ENCODE measurements at places on chromosomes 7 and 10.

DNA sequence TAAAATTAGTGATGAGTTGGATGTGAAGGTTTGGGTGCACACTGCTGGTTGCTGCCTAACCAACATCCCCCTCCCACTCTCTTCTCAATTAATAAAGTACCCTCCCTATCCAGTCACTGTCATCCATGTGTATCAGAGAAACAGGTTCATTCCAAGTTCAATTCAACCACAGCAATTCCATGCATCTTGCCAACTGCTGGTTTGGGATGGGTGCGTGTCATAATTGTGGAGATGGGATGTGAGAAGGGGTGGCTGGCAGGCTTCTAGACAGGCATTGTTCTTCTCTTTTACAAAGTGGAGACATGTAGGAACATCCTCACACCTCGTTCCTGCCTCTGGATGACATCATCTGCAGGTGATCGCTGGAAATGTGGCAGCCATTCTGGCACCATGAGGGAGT is 7.5 kb upstream of the CNPY1 start:
- no peak for DNase-seq

DNA sequence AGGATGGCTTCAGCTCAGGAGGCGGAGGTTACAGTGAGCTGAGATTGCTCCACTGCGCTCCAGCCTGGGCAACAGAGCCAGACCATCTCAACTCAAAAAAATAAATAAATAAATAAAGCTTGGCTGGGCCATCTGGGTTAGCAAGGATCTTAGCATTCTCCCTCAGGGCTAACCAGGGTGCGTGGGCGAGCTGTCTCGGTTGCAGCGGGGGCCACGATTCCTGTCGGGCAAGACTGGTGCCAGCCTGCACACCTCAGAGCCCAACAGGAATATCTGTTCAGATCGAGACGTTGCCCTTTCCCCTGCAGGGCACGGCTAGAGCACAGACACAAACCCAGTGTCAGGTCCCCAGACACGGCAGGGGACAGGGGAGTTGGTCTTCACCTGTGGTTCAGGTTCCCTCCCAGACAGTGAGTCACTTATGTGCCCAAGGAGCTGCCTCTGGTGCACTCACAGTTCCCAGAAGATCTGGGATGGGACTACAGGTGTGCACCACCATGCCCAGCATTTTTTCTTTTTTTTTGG is 75.5 kb upstream of the GTF2I start:
- DNase-seq, result no peak

- DNase-seq, result no peak
These were observed 165.1 kb upstream of the WNT16 start for GRCh38 chr7:121163699-121164098.

DNA sequence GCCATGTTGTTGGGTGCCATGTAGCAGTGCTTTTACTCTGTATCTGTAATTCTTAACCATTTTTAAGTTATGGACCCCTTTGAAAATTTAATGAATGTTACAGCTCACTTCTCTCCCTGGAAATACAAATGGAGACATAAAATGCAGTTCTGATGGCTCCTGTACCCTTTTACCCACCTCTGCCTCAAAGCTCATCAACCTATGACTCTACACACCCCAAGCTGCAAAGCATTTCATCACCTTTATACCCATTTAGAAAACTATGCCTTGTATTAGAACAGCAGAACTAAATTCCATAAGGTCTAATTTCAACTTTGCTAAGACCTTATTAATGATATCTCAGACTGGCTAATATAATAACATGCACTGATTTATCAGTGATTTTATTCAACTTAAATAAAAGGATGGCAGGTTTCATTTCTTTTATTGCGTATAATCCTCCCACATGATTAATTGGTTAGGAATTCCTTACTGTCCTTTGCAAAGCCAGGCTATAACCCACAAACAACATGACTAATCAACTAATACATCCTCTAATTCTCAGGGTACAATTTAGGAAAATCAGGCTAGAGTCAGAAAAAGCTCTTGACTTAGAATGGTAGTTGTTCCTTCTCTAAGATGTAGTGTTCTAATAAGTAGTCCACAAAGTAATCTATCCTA is 68.1 kb downstream of the CPEB3 start:
- no peak for DNase-seq

GRCh38 chr7:49596701-49597491 is 176.5 kb upstream of the VWC2 start:
- no peak for DNase-seq

DNA sequence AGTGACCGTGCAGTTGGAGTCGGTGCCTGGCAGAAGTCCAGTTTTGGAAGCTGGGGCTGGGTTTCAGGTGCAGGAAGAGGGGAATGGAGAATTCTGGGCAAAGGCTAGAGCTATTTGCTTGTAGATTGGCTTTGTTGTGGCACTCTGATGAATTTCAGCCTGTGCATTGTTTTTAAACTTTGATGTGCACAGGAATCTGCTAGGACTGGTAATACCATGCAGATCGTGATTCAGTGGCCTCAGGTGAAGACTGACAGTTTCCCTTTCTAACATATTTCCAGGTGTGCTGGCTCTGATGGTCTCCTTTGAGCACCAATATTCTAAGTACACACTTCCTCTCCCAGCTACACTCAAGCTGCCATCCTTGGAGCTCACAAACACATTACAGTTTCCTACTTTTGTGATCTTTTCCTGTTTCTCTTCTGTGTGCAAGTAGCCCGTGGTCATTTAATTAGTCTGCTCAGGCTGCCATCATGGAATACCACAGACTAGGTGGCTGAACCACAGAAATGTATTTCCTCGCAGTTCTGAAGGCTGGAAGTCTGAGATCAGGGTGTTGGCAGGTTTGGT is 55.6 kb downstream of the NOC3L start:
- DNase-seq, result no peak

DNA sequence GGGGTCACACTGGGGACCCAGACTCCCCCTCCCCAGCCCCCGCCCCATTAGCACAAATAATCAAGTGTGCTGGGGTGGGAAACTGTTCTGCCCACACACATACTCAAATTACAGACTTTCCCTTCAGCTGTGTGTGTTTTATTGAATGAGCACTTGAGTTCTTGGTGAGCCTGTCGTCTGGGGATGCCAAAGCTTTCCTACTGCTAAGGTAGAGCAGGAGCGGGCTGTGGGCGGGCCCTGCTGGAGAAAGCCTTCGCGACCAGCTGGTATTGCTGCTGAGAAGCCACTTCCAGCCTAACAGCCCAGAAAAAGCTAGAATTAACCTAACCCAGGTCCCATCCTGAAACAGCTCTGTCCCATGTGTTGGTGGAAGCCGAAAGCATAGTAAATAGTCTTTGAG is 87.0 kb upstream of the KMT2E start:
- no peak for DNase-seq

GRCh38 chr10:124447751-124448466 is 1.9 kb downstream of the NKX1-2 start:
- no peak for DNase-seq

DNA sequence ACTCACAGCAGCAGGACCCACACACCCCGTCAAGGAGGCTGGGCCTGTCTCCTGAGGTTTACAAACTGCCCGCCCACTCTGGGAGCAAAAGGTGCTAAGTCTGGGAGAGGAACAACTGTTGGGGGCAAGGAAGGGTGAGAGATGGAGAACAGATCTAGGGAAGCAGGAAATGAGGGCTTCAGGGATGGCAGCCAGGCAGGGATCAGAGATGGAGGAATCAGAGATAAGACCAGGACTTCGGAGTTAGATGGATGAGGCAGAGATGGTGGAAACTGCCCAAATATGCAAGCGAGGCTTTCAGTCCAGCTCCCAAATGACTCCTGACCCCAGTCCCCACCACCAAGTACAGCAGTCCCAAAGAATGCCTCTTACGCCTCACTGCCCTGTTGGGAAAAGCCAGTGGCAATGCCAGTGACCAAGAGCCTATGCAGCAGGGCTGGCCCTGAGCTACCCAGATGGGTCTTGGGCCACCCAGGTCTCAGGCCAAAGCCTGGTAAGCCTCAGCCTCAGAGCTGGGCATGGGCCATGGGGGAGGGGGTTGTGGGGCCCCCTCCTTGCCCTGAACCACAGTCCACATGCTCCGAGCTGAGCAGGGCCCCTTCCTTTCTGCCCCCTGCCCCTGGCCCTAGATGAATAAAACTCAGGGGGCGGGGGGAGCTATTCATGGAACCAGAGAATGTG is 39.5 kb upstream of the SLF2 start:
- no peak for DNase-seq

DNA sequence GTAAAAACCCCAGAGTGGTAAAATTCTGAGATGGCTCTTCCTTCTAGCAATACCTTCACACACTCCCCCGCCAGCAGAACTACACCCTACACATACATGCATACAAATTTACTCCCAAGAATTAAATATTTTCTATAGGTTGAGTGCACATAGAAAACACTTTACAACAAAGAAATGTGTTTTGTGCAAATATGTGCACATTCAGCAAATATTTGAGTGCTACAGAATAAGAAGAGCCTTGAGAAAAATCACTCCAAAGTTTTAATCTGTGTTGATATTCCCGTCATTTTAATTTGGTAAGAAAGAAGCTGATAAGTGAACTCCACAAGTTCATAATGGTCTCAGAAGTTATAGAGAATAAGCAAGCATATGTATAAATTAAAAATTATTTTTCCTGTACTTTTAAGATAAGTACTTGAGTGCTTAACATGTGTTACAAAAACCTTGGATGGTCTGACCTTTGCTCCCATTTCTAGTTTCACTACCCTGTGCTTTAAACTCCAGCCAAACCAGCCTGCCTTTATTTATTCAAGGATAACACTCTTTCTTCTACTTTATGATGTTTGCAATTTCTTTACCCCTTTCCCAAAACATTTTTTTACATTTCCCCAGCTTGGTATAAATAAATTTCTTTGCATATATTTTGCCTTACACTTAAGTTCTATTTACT is 733.5 kb upstream of the LRRTM3 start:
- DNase-seq, result no peak

Data from GM12878 (cell line).